ENCODE measurements at places on chromosomes 7 and 10.
A peak's percentile ranks its signal among the peaks of the same experiment; 100 is the strongest.

DNA sequence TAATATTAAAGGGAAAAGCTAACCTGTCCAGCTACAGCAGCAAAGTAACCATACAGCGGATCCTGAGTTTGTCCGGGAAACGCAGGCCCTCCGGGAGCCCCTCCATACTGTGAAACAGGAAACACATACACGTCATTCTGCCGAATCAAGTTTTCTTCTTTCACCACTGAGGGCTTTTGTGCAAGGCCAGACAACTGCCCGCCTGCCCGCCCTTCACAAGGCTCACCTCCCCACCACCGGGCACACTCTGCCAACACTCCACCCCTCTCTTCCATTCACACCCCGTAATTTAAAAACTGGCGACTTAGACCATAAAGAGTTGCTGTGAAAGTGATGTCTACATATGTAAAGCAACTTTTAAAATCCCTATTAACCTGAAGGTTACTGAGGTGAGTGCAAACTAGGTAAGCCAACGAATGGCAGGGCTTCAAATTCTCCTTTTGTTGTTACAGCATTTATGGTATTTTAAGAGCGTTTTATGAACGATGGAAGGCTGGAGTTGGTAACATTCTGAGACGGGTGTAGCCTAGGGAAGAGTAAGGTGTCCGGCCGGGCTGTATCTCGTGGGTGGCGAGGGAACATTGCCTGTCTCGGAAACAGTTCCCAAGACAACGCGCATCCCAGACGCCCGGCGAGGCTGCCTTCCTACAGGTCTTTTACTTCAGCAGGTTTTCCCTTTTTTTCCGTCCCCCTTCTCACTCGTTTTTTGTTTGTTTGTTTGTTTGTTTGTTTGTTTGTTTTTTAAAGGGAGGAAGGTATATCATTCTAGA lies 817 bp downstream of the SRI start:
- no peak for DNase-seq

GRCh38 chr10:21212912-21213311 lies 312.6 kb downstream of the SKIDA1 start:
- no peak for DNase-seq

GRCh38 chr10:79082631-79083596 lies 14.1 kb downstream of the ZMIZ1 start:
- no peak for DNase-seq

DNA sequence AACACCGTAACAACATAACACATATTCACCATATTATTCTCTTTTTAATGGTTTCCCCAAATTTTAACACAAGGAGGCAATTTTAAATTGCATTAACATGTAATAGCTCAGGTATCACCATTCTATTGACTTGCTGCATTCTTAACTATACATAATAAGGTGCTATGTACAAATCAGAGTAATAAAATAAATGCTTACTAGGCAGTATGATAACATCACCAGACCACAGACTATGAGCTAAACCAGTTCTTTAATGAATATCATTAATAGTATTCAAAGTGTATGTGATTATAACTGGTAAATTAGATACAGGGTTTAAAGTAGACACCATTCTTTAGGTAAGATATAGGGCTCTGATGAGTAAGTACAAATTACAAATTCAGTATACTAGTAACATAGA lies 226.6 kb downstream of the DNAJC1 start:
- DNase-seq = no peak

DNA sequence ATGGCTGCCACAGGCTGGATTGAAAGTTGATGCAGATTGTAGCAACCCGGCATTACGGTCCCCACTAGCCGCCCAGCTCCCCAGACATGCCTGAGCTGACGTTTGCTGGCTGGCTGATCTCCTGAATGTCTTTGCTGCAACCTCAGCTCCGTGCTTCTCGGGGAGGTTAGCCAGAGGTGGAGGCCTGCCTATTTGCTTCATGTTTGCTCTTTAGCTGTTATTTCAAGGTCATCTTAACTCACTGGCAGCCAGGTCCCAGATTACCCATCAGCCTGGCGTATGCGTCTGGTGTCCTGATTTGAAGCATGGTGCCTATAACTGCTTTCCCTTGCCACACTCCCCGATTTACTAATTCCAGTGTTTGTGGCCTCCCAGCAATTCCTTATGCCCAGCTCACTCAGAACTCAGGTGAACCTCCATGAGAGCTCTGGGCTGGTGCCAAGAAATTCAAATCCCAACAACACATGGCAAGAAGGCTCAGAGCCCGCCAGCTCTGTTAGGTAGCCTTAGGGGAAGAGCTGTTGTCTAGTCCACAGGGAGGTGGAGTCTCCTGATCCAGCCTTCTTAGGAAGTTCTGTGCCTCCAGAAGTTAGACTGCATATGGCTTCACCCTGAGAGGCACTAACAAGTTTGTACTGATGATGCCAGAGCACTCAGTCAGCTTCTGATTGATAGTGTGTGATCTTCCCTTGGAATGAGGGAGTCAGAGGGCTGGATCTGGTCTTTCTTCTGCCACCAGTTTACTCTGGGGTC lies 69.7 kb upstream of the EXOC4 start:
- DNase-seq = no peak

GRCh38 chr7:33591490-33591889 lies 313.8 kb upstream of the BMPER start:
- no peak for DNase-seq

GRCh38 chr10:74293686-74294371 lies 142.8 kb downstream of the ADK start:
- DNase-seq = no peak

- DNase-seq = peak; percentile 90
Observed at GRCh38 chr10:133261726-133262325, 14.8 kb downstream of the ADAM8 start.

DNA sequence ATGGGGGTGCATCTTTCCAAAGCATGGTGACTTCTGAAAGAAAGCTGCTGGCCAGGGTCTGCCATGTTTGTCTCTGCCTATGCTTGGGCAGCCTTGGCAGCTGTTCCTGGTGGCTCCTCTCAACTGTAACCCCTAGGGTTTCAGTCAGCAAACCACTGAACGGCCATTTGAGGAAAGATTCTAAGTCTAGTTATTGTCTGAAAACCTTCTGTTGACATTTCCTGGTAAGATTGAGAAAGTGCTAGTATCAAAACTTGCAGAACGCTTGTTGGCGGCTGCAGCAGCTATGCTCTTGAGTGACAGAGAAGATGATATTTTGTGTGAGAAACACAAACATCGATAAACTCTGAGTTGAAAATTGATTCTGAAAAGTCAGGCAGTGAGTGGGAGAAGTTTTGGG lies 523.1 kb downstream of the LRMDA start:
- DNase-seq = no peak

DNA sequence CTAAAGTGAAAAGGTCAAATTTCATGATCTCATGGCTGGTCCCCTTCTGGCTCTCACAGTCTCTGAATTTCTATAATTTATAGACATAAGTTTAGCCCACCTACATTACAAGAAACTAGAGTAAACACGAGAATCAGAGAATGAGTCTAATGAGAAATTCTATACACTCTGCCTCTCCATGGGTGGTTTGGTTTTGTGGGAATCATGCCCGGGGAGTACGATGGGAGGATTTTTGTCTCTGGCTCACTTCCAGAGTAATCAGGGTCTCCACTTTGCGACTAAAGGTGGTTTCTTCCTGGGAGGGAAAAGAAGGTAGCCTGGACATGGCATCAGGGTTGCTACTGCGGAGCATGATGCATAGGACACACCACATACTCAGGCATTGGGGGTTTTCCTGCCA lies 69.7 kb downstream of the MRC1 start:
- DNase-seq = no peak

DNA sequence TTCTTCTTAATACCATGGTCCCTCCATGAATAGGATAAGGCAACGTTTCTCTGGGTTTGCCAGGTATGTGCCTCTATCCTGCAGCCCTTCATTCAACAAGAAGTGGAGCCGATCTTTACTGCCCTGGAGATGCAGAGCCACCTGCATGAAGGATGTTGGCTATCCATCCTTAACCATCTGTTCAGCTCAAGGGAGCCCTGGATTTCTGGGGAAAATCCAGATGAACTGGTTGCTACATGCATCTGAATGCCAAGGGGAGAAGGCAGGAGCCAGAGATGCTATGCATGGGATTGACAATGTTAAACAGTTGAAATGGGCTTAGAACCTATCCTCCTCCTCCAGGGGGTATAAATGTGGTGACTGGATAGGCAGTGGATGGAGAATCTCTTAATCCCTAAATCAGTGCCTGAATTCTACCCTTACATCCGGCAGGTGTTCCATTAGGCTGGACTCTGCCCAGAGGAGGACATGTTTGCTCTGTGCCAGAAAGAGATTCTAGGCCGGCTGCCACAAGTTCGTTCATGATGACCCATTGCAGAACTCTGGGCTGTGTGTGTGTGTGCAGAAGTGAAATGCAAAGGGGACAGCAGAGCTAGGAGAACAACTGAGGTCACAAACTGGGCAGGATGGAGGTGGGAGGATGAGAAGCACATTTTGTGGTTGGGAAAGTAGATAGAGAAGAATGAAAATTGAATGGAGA lies 15.6 kb downstream of the CPED1 start:
- no peak for DNase-seq

DNA sequence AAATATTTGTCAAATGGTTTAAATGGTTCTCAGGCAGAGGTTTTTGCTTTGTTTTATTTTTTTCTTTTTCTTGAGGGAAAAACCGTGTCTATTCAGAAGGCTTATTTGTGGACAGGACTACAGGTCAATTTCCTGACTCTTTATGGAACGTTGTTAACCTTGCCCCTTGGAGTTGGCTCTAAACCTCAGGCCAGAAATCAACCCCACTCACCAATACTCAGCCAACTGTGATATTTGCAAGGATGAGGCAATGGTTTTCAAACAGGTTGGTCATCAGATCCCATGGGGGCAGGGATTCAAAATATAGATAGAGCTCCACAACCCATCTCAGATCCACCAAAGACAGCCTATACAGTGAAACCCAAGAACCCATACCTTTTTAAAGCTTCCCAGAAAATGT lies 10.2 kb downstream of the PDLIM1 start:
- no peak for DNase-seq

- DNase-seq = no peak
Observed at GRCh38 chr7:6284055-6284400, 11.6 kb upstream of the CYTH3 start.

DNA sequence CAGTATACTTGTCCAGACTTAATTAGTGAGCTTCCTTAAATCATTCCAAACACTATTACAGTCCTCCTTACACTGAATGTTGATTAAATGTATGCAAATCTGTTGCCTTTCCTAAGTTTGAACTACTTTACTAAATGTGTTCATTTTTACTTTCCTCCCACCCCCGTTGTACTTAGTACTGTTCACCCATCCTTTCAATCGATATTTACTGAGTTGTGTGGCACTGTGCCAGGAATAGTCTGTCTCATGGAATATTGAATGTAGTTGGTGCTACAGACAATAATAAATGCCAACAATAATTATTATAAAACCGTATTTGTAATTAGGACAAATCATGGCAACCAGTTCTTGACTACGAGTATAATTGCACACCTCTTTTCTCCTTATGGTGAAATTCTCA lies 335.7 kb downstream of the GPR37 start:
- DNase-seq = no peak

GRCh38 chr10:3897156-3897555 lies 112.1 kb upstream of the KLF6 start:
- no peak for DNase-seq

- no peak for DNase-seq
Observed at GRCh38 chr10:76125900-76126299, 694.5 kb downstream of the LRMDA start.

DNA sequence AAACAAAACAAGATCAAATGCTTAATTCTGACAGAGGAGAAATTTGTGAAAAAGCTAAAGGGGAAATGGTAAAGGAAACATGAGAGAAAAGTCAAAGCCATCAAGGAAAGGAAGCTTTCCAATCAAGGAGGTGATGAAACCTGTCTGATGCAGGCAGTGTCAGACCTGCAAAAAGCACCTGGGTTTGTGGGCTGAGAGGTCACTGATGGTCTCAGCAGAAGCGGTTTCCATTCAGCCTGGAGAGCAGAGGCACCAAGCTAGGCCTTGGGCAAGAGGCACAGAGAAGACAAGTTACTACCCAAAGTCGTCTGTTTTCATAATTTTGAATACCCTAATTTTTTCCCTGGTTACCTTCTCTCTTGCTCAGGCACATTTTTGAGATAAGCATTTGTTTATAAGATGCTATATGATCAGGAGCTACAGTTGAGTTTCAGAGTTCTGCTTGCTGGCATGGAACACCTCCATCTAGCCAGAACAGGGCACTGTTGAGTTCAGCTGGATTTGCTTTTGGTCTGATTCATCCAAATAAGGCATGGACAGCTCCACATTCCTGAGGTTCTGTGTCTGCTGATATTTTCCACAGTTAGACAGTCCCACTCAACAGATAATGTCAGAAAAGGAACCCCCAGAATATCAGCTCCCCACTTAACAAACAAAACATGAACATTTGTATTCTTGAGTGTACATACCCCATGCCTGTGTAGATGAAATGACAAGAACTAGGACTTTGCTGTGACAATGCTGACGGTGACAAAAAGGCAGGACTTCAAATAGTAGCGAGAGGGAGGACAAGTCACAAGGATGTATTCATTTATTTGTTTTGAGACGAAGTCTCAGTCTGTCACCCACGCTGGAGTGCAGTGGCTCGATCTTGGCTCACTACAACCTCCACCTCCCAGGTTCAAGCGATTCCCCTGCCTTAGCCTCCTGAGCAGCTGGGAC lies 4.9 kb upstream of the PPIA start:
- no peak for DNase-seq

DNA sequence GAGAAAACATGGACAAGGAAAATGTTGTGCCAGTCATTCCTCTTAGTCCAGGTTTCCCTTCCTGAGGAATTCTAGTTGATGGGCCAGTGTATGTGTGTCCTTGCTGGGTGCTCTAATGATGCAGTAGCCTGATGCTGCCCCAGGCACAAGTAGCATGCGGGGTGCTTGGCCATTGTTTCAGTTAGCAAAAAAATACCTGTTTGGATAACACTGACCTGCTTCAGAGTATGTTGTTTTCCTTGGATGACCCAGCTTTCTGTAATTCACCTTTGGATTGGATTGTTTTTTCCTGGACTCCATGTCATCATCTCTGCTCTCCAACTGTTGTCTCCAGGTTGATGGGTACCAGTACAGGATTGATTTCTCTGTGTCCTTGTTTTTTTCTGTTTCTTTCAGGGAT lies 169.2 kb downstream of the SND1 start:
- no peak for DNase-seq

- no peak for DNase-seq
Observed at GRCh38 chr10:3872712-3873329, 87.8 kb upstream of the KLF6 start.

- DNase-seq = no peak
Observed at GRCh38 chr7:44767912-44768627, 19.4 kb downstream of the ZMIZ2 start.

- no peak for DNase-seq
Observed at GRCh38 chr7:146902728-146903127, 786.1 kb downstream of the CNTNAP2 start.

DNA sequence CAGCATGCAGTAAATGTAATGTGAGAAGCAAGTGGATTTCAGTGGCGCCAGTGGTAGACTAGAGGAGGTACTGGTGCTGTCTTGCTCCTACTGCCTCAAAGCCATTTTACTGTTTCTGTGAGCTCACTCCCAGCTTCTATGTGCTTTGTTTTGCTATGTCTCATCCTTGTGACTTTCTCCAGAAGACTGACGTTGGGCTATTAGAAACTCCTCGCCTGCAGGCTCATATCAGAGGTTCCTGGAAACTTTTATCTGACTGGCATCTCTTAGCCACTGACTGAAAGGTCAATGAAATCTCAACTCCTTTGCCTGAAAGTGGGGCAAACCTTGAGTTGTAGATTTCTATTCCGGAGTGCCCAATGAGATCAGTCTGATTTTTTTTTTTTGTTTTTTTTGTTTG lies 66.4 kb upstream of the SORCS1 start:
- no peak for DNase-seq
